ENCODE measurements at places on chromosomes 3 and 15.

- DNase-seq, result no peak
Measured at GRCh38 chr3:134485075-134485717, 589 bp downstream of the ANAPC13 start.

GRCh38 chr3:25033407-25034029 lies 394.5 kb upstream of the RARB start:
- no peak for DNase-seq

DNA sequence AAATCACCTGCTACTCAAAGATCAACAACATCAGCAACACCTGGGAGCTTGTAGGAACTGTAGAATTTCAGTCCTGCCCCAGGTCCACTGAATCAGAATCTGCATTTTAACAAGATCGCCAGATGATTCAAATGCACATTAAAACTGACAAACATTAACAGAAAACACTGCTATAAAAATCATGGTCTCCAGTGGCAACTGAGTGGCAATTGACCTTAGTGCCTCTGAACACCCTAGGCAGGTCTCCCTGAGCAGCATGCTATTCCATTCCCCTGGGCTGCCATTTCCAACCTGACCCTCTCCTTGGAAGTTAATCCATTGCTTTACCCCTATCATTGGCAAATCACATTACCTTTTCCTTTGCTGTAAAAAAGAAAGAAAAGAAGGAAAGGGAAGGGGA lies 23.0 kb upstream of the TOP2B start:
- no peak for DNase-seq

DNA sequence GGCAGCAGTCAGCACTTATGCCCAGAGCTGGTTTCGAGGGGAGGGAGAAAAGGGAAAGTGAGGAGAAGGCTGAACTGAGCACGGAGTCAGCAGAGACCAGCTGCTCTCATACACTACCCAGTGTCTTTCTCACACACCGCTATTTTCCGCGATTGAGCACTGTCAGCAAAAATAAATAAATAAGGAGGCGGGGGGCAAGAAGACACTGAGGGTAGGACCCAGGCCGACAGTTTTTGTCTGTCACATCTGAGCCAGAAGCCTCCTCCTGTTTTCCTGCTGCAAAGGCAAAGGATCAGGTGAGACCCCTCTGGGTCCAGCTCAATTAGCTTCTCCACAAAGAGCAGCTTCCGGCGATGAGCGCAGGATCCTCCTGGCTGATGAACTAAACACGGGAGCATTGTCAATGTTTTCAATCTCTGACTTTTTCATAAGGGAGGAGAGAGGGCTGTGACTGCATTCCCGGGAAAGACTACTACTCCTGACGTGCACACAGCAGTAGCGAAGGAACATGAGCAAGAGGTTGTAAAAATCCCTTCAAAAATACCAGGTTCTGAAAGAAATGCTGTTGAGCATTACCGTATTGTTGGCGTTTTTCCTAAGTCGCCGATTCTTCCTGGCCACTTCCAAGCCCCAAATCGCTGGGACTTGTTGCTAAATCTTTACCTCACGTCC lies 1.3 kb downstream of the FRMD5 start:
- DNase-seq, result no peak

- DNase-seq, result no peak
Measured at GRCh38 chr3:195177422-195178123, 93.4 kb downstream of the XXYLT1 start.

GRCh38 chr3:159293493-159293892 lies 491.6 kb downstream of the MFSD1 start:
- no peak for DNase-seq

DNA sequence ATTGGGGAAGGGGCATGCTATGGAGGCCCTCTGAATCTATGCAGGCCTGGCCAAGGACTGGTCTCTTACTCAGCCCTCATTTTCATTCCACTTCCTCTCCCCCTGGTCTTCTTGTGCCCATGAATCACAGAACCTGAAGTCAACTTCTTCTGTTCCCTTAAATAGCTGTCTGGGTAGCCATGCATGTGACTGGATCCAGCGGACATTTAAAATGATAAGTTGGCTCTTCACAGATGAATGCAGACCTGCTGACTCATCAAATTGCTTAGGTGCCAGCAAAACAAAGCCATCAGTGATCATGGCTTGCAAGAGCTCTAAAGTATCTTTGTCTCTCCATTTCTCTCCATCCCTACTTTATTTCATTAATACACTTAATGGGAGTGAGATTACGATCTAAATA lies 90.1 kb upstream of the CADPS start:
- DNase-seq, result no peak

DNA sequence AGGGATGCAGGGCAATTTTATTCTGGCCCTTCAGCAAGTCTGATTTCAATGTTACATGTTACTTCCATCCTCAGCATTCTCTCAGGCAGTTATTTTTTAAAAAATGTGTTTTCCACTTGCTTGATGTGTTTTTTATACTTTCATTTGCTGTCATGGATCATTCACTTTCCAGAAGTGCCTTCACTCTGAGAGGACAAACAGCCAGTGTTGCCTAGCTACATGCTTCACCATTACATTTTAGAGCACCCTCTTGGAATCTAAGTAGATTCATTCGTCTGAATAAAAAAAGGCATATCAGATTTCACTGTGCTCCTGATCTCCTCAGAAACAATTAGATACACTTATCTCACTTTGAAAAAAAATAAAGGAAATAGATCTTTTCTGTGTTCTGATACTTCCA lies 93.6 kb upstream of the POU1F1 start:
- no peak for DNase-seq

- DNase-seq, result no peak
Measured at GRCh38 chr3:108673988-108674661, 83.1 kb downstream of the RETNLB start.

- no peak for DNase-seq
Measured at GRCh38 chr3:95612611-95613010, 1201.8 kb upstream of the EPHA6 start.

DNA sequence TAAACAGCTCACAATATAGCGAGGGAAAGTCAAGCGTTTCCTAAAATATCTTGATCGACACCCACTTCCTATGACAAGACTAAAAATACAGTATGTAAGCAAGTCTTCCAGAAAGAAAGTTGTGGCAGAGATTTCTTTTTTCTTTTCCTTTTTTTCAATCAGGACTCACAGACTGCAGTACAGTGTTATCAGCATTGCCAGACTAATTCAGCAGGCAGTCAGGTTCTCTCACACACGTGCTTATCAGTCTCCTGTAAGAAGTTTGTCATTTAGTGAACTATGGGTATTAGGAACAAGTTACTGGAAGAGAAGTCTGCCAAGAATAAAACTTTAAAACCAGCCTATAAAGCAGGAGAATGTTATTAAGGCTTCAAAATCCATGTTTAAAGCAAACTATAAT lies 32.8 kb upstream of the ZNF385D start:
- DNase-seq, result no peak

- DNase-seq, result no peak
Measured at GRCh38 chr3:41507336-41508062, 308.2 kb downstream of the CTNNB1 start.

GRCh38 chr3:181722156-181722555 lies 10.4 kb downstream of the SOX2 start:
- no peak for DNase-seq

GRCh38 chr3:125240496-125240895 lies 27.9 kb upstream of the SLC12A8 start:
- no peak for DNase-seq
